T-cell (primary cell): ENCODE measurements at places on chromosomes 3 and 15.

DNA sequence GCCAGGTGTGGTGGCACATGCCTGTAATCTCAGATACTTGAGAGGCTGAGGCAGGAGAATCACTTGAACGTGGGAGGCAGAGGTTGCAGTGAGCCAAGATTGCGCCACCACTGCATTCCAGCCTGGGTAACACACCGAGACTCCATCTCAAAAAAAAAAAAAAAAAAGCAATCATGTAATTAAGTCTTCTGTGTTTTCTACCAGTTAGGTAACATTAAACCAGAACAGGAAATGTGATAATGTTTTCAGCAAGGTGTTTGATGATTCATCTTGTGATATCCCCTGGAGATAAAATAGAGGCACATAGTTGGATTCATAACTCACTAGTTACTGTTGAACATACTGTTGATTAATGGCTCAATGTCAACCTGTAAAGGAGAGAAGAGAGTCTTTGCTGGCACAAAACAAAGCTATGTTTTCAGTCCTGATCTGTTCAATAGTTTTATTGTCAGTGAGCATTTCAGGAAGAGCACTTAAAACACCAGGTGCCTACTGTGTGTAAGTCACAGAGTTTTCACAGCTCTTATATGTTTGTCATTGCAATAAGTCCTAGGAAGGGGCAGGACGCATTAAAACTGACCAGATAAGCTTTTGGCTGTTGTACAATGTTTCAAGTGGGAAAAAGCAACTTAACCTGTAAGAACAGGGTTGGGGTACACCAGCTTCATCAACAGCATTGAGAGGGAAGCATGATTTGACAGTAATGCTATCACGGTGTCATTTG is 19.5 kb downstream of the DNAJB11 start:
- no peak for DNase-seq

- DNase-seq: no peak
These were observed 60.8 kb downstream of the GPR156 start for GRCh38 chr3:120224237-120224636.

GRCh38 chr3:94440767-94441493 is 378.1 kb downstream of the NSUN3 start:
- DNase-seq: no peak

DNA sequence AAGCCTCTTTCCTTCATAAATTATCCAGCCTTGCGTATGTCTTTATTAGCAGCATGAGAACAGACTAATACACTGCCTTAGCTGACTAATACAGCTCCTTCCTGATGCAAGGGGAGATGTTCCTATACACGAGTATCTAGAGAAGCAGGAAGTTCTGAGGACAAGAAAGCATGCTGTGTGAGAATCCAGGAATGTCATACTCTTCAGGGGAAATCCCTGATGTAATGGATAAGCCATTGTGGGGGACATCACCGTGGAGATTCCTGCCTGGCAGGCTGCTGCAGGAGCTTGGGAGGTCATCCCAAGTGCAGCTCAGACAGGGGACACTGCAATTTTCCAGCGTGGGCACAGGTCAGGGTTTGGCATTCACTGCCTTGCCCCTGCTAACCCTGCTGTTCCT is 476.9 kb downstream of the NR2F2 start:
- no peak for DNase-seq

DNA sequence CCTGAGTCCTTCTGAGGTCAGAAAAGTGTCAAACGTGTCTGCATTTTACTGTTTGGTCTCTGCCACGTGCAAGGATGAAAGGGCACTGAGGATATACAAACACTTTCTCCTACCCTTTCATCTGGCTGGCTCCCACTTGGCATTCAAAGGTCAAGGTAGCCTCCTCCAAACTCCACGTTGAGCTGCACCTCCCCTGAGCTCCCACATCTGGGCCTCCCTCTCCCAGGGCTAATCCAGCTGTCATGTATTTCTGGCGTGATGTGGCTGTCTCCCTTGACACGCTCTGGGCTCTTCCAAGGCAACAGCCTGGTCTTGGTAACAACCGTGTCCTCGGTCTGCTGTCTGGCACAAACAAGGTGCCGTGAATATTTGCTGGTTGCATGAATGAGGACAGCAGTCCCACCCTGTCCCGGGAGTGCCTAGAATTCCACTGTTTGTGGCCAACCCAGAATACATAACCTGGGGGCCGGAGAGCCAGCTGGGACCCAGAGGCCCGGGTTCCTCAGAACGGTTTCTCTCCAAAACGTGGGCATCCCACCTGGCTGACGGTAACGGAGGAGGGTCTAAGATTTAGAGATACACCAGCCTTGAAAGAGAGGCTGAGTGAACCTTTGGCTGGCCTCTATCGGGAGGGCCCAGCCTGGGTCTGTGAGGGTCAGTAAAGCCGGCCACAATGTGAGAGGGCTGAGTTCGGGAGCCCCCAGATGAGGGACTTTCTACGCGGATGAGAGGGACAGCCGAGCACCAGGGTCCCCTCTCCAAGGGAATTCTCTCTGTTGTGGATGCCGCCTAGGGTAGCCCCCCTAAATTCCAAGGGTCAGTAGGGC is 767 bp downstream of the GLT8D1 start:
- DNase-seq: no peak

DNA sequence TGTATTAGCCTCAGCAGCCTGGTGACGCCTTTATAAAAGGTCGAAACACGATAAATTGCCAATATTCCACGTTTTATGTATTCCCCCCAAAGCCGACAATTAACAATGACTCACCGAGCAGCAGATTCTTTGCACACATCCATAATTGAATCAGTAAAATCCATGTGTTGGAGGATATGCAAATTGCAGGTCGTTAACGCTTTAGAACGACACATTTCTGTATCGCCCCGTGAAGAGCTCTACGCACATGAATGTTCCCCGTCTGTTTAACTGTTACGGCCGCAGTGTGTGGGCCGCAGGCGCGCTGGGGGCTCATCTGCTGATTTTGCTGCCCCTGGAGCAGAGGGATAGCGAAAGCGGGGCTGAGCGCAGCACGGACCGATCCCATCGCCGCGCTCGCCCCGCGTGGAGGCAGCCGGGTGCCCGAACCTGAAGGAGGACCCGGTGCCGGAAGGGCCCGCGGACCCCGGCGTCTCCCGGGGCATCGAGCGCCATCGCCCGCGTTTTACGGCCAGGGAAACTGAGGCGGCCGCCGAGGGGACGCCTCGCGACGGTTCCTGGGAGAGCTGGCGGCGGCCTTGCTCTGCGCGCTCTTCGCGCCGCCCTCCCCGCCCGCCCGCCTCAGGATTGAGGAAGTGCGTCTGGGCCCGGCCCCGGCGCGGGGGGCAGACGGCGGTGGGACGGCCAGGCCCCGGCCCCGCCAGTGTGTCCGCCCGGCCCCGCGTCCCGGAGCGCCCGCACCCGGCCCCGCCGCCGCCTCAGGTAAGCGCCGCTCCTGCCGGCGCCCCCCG is at the start of gene LRRK1:
TSS of gene LRRK1 (plus strand) at position 668 of the 791 bp plus-strand sequence. CDS start 5,276 bp downstream, outside the sequence.
- no peak for DNase-seq

DNA sequence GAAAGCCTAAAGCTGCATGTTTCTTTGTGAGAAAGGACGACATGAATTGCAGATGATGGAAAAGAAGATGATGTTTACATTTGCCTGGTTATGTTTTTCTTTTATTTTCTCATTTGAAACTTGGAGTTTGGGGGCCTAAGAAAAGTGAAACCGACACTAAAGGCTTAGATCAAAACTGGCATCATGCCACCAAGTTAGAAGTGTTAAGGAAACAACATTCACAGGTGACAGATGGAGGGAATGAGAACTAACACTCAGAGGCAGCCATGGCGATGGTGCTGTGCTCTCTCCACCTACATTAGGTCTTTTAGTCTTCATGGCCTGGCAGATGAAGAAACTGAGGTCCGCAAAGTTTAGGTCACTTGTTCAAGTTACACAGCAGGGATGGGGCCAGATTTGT is 923.6 kb downstream of the TUSC7 start:
- no peak for DNase-seq

DNA sequence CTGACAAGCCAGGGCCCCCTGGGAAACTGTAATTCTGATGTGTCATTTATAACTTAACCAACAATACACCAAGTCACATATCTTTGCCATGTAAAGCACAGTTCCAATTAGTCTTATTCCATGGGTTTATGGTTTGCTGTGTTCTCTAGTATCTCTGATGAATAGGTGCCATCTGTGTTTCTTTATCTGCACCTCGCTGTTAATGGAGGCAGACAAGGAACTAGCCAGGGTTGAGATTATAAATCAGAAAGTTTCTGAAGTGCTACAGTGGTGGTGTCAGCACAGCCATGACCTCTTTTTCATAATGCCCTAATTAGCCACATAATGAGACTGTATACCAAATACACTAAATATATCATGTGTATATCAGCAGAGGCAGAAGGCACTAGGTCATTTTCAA is 866.4 kb downstream of the PLOD2 start:
- DNase-seq: no peak

GRCh38 chr3:62142331-62143085 is 230.8 kb downstream of the FEZF2 start:
- DNase-seq: no peak

- no peak for DNase-seq
These were observed 46.5 kb downstream of the TP63 start for GRCh38 chr3:189677667-189678066.

DNA sequence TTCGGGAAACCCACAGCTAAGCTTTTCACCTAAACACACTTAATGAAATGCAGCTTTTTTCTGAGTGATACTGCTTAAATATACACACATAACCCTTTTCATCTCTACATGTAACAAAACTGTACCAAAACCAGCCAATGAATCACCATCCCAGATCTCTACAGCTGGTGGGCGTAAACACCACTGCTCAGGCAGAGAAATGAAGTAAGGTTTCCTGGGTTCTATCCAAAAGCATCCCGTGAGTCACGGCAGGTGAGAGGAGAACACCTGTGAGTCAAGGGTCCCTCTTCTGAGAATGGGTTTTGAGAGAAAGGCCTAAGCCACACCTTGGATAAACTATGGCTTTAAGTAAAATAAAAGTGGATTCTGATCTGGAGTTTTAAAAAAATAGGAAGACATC is 2.6 kb downstream of the CLDN1 start:
- no peak for DNase-seq

DNA sequence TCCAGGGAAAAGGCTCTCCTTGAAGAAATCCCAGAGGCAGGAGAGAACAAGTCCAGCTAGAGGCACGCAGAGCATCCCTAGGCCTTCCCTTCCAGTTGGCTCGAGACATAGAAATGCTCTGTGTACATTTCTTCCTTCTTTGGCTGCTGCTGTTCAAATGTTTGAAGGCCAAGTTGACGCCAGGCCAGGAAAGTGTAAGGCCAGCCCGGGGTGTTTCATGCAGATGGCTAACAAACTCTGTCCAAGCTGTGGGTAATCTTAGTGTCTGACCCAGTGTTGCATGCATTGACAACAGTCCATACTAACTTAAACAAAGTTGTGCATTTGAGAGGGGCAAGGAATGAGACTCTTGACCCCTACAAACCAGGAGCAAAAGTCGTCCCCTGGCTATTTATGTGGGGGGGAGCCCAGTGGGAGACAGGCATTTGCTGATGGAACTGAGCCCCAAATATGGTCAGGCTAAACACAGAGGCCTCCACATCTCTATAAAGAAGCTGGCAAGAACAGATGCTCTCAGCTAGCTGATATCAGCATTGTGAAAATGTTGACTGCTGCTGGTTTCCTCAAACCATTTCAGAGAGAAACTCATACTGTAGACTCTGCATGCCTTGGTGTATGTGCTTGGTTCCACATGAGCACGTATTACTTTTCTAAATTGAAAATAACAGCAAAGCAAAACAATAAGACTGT is 139.5 kb downstream of the ADAMTS9 start:
- no peak for DNase-seq

- DNase-seq: no peak
These were observed 50.8 kb downstream of the RFX7 start for GRCh38 chr15:56192659-56193442.

DNA sequence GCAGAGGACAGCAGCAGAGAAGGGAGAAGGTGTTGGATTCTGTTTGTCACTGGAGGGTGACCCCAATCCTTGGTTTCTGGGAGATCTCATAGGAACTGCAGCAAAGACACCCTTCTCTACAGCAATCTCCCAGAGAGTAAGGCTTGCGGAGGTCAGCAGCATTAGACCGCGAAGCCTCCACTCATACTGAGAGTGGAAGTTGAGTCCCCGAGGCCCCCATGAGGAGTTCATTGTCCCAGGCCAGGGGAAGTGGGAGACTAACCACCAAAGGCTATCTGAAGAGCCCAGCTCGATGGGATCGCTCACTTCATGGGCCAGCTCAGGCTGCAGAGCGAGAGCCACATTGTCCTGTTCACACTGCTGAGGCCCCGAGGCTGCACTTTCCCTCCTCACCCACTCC is 44.6 kb downstream of the GLDN start:
- no peak for DNase-seq

- DNase-seq: no peak
These were observed 426.4 kb upstream of the RGMA start for GRCh38 chr15:93515256-93516051.

GRCh38 chr3:154464440-154465190 is 34.6 kb upstream of the GPR149 start:
- no peak for DNase-seq

- DNase-seq: no peak
These were observed 47.7 kb upstream of the SMAD6 start for GRCh38 chr15:66654361-66654738.

DNA sequence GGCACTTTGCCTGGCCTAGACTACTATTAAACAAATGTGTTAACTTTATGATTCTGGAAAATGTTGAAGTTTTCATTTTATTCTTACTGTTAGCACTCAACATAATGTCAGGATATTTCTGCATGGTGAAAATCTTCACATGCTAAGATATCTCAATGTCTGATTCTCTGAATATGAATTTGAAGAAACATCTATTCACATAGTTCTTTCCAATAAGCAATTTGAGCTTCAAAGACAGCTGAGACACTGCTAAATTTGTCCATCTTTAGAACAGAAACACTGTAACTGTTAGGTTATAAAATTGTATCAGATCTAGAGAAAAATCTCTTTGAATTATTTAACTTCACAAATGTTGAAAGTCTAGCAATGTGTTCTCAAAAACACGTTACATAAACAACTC is 970.2 kb downstream of the PLOD2 start:
- no peak for DNase-seq

DNA sequence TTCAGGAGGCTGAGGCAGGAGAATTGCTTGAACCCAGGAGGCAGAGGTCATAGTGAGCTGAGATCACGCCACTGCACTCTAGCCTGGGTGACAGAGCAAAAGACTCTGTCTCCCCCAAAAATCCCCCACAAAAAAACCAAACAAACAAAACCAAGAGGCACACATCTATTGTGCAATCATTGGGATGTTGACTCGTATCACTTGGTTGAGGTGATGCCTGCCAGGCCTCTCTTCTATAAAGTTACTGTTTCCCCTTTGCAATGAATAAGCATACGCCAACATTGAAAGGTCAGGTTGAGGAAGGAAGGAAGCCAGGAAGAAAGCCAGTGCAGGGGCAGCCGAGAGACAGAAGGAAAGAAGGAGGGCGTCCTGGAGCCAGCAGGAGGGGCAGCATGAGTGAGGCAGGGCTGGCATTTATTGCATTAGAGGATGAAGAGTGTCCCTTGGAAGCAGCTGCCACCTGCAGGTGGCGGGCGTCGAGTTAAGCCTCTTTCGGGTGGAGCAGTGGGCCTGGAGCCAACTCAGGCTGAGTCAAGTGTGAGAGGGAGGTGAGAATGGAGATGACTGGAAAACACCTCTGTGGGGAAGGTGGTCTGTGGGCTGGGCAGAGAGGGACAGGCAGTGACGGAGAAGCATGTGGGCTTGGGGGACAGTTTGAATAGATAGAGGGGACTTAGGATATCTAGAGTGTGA is 8.3 kb upstream of the CSPG4 start:
- no peak for DNase-seq
